ENCODE measurements at places on chromosomes 12 and 14.

- DNase-seq: no peak
Observed at GRCh38 chr12:14777271-14777670, 26.0 kb downstream of the WBP11 start.

DNA sequence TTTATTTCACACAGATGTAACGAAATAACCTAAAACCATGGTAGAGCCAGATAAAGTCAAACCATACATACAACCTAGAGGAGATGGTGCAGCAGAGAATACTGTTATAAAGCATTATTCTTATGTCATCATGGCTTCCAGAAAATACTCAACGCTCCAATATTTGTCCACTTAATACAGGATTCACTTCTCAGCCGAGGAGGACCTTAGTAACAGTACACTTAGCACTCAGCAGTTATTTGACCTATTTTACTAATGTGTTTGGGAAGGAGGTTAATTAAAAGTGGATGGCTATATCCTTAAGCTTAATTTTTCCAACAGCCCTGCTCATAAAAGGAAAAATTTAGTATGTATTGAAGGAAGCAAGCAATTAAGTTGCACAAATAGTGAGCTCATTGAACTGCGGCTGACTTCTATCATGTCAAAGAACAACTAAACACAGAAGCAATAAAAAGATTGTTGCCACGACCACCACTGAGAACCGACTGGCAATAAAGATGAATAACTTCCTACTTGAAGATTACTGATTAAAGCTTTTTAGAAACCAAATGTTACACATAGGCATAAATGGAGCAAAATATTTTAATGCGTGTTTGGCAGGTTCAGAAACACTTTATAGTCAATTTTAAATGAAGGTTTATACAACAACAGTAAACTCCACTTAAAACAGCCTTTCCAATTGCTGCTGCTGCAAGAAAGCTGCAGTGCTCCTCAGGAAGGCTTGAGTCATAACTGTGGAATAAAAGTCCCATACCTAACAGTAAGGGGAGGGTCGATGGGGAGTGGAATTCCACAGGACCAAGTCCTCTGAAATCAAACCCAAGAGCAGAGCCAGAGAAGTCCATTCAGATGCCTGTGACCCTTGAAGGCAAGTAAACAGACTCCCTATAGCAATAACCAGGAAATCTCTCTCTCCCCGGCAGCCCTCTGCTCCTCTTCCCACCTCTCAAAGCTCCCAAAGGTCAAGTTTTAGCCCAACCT lies 218.9 kb upstream of the CDKN3 start:
- no peak for DNase-seq

GRCh38 chr14:84493779-84494178 lies 1036.2 kb upstream of the FLRT2 start:
- no peak for DNase-seq

DNA sequence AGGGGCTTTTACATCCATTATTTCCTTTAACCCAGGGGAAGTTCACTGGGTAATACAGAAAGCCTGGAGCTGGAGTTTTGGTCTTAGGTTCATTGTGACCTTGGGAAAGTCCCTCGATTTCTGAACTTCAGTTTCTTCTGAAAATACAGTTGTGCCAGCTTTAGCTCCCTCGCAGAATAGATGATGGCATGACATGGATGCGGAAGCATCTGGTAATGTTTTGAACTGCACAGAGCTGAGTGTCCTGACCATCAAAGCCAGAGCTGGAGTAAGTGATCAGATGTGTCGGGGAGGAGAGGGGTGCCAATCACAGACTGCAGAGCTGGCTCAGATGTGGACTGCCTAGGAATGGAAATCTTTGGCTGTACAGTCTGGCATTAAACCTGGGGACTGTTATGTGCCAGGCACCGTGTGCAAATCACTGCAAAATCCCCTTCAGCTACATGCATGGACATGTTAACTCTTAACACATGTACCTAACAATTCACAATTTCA lies 180.9 kb downstream of the ETV6 start:
- no peak for DNase-seq

- no peak for DNase-seq
Observed at GRCh38 chr12:76976777-76977382, 88.5 kb downstream of the E2F7 start.

DNA sequence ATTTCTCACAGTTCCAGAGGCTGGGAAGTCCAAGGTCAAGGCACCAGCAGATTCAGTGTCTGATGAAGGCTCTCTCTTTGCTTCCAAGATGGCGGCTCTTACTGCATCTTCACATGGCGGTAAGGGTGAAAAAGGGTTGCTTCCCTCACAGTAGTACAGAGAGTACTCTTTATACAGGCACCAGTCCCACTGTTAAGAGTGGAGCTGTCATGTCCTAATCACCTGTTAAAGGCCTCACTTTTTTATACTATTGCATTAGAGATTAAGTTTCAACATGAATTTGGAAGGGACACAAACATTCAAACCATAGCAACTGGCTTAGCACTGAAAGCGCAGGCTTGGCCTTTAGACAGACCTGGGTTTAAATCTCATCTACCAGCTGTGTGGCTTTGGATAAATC lies 50.0 kb upstream of the TCL1A start:
- DNase-seq: no peak

DNA sequence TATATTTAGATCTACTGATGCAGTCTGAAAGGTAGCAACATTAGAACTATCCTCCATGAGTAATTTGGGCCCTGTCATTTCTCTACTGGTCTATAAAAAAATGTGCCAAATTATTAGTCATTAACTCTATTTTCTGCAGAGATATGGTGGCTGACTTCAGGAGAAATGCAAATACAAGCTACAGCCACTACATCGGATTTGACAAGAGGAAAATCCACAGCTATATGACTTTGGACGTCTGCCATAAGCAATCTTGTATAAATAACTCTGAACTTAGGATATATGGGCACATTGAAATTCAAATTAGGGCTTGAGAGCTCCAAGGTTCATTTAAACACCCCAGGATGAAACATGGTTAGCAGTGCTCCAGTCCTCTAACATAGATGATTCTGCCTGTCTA lies 983.0 kb upstream of the LRFN5 start:
- DNase-seq: no peak

DNA sequence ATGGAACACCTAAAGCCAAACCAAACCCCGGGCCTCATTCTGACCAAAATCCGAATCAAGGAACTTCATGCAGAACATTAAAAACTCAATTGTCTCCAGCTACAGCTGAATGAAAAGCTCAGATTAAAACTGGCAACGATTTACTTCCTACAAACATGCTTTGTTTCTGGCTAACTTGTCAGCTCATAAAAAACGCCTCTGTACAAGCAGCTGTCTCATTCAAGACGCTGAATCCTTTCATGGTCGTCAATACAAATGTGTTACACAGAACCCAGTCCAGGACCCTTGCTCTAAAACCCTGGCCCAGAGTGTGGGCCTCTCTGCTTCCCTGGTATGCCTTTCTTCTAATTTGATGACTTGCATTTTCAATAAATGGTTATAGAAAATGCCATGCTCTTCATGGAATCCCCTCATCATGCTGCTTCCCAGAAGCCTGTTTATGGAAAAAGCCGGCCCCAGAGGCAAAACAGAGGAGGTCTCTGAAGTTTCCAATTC lies 183.1 kb downstream of the PHLDA1 start:
- DNase-seq: no peak

GRCh38 chr12:131507881-131508280 lies 203.0 kb upstream of the SFSWAP start:
- DNase-seq: no peak

- DNase-seq: no peak
Observed at GRCh38 chr14:39991041-39991440, 558.8 kb upstream of the FBXO33 start.

GRCh38 chr12:63948211-63948610 lies 103.7 kb downstream of the SRGAP1 start:
- no peak for DNase-seq

- DNase-seq: no peak
Observed at GRCh38 chr12:67784831-67785230, 136.3 kb downstream of the DYRK2 start.

DNA sequence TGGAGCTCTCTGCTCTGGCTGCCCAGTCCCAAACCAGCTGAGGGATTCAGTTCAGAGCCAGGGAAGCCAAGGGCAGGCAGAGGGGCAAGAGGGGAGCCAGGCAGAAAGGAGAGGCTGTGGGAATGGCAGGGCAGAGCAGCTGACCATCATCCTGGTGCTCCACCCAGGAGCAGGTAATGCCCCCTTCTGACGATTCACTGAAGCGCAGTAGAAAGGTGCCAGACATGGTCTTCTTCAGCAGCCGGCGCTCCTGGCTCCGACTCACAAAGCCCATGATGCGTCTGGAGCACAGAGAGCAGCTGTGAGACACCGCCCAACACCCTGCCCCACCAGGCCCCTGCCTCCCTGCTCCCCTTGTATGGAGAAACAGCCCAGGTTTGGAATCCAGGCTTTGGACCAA lies 8.0 kb downstream of the IL23A start:
- no peak for DNase-seq

DNA sequence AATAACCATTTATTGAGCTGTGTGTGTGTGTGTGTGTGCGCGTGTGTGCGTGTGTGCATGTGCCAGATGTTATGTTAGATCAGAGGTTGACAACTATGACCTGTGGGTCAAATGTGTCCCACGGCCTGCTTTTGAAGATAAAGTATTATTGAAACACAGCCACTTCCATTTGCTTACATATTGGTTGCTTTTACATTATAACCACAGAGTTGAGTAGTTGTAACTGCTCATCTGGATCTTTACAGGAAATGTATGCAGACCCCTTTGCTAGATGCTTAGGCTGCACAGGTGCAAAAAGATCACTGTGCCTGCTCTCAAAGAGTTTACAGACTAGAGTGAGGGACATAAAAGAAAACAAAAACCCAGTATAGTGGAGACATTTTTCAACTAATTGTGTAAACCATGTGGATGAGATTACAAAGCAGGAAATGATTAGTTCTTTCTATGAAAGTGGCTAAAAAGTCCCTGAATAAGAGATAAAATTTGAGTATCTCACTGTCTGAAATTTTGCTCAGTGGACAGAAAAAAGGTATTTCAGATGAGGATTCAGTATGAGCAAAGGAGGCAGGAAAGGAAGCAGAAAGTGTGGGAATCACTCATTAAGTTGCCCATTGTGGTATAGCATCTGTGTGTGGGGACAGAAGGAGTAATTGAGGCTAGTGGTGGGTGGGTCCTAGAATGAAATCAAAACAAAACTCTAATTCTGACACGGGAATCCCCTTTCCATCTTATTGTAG lies 188.4 kb downstream of the PAH start:
- DNase-seq: no peak

GRCh38 chr12:106892075-106892474 lies 63.6 kb upstream of the TMEM263 start:
- no peak for DNase-seq

GRCh38 chr12:24795699-24796347 lies 153.1 kb downstream of the BCAT1 start:
- no peak for DNase-seq

DNA sequence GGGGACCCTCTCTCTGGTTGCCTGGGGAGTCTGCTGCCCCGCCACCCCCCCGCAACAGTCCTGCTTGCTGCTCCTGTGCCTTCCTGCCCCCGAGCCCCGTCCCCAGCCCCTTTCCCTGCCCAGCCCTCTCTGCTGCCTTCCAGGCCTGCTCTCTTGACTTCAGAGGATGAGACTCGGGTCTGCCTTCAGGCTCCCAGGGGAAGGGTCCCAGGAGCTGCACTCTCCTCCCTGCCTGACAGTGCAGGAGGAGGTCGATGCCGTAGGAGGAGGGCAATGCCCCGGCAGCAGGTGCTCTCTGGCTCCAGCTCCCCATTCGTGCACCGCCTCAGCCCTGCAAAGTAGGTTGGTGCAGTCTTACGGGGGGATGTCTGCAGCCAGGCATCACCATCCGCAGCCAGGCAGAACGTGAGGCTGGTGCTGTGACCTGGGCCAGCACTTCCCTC lies 185.1 kb upstream of the C14orf180 start:
- DNase-seq: no peak

DNA sequence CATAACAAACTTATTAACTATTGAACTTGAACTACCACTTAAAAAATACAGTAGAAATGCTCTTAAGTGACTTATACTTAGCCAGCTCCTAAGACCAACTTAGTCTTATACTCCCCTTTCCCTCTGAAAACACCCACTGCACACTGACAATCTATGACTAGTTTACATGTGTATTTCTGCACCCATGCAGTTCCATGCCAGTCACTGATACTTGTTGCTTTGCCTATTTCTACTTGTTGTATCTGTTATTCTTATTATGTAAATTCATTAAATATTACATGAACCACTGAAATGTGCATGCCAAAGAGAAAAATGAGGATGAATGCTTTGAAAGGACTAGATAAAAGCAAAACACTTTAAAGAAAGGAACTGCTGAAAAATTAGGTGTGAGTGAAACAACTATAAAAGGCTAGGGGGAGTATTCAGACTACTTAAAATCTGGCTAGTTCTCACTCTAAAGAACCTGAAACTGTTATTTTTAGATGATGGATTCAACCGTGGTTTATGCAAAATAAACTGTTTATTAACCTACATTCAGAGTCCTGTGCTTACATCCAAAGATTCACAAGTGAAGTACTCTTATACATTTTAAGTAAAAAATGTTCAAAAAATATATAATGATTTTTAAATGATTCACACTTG lies 74.7 kb downstream of the RPS6KA5 start:
- peak; percentile 11 for DNase-seq

- DNase-seq: no peak
Observed at GRCh38 chr14:78005325-78005724, 164.8 kb upstream of the NRXN3 start.

DNA sequence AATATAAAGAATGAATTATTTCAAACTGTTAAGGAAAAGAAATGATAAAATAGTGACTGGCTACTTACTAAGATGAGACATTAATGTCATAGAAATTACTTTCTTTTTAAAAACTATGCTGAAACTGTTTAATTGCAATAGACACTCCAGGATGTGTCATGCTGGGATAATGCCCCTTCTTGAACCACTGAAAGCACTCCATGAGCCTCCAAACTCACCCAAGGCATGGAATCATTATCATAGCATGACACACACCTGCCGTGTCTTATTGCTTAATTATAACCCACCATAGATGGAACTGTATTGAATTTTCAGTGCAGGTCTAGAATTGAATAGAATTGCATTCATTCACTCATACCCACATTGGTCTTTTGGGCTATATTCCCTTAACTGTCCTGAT lies 4.3 kb downstream of the MBIP start:
- DNase-seq: no peak

DNA sequence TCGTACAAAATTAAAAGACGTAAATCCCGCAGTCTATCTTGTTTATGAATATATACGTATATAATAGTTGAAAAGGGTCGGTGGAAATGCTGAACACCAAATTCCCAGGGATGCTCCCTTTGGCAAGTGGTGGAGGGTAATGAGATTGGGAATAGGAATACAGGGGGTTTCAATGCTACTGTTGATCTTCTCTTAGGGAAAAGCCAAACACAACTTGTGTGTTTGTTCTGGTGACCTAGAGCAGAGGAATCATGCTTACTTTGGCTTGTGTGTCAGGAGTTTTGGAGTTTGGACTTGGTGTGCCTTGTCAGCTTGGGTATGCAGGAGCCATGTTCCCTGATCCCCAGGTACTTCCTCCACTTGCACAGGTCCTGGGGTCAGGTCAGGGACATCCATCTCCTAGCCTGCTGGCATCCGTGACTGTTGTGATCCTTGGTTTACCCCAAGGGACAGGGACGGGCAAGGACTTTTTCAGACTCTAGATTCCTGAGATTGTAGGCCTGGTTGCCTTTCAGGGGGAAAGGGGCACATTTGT lies 4.1 kb downstream of the SLC10A1 start:
- no peak for DNase-seq

- DNase-seq: no peak
Observed at GRCh38 chr14:81529391-81529790, 4.3 kb downstream of the SEL1L start.
